ENCODE measurements at places on chromosomes 1 and 21.

GRCh38 chr21:43578677-43579303 is 80.5 kb downstream of the HSF2BP start:
- no peak for DNase-seq

DNA sequence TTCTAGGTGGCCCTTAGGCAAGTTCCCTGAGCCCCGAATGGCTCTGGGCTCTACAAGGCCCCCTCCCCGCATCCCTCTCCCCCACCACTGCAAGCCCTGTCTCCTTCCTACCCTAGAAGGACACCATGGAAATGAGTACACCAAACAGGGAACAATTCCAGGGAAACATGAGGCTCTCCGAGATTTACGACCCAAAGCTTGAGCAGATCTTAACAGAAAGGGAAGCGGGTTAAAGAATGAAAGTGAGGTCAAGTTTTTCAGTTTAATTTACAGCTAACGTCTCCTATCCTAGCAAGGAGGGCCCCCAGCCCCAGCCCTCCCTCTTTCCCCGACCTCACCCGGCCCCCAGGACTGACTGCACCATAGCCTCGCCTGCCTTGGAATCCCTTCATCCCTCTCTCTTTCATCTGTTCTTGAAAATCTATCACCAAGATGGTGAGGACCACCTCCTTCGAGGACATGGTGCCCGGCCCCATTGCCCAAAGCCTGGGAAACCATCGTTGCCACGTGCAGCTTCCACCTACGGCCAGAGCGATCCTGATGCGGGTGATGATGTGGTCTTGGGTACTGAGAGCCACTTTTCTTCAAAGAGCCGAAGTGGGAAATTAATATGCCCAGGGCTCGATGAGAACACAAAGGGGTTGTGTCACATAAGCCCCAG is 30.5 kb downstream of the SIM2 start:
- no peak for DNase-seq

DNA sequence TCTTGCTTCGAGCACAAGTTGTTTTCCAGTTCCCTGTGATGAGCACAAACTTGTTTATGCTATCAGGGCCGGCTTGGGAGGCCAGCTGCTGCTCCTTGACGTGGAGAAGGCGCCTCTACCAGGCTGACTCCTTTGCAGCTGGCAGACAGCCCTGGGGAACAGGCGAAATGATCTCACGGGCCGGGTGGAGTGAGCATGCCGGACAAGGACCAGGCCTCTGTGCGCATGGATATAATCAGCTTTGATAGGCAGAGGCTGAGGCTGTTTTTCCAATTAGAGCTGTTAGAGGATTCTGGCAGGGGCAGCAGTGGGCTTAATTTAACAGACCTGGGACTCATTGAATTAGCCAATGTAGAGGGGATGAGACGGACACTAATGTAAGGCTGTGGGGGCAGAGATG is 38.9 kb downstream of the FAM163A start:
- no peak for DNase-seq

GRCh38 chr1:65541161-65541560 is 120.7 kb downstream of the LEPR start:
- no peak for DNase-seq

DNA sequence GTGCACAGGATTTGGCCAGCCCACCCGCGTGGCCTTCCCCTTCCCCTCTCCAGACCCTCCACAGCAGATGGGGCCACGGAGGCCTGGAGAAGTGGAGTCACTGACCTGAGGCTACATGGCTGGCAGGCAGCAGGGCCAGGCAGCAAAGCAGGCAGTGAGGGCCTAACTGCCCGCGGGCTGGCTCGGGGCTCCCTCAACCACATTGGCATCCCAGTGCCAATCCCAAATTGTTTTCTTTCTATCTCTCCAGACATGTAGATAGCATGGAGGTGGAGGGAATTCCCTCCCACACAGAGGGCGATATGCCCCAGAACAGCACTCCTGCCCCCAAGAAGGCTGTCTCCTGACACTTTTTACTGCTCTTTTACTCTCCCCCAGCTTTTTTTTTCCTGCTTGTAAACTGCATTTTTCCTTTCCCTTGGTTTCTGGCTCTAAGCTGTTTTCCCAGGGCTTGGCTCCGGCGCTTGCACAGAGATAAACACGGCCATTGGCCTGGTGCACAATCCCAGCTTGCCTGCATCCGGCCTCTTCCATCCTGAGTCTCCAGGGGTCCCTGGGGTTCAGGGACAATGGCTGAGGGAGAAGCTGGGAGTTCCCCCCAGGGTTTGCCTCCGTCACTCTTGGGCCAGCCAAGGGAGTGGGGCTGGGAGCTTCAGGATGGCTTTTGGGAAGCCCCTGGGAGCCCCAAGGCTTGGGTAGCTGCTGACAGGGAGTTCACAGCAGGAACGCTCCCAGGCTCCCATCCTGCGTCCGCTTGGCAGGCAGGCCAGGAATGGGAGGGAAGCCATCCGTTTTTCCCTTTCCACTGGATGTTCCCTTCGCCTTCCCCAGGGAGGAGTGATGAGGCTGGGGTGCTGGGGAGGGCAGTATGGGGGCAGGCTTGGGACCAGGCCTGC is 7.0 kb downstream of the EPHX1 start:
- DNase-seq, result no peak

All from NCI-H1417 treated with DMSO at 0.1 percent for 48 hours (cell line).